ENCODE measurements at places on chromosomes 12 and 14.

- DNase-seq, result no peak
Observed at GRCh38 chr12:103841690-103842584, 903 bp upstream of the NT5DC3 start.

DNA sequence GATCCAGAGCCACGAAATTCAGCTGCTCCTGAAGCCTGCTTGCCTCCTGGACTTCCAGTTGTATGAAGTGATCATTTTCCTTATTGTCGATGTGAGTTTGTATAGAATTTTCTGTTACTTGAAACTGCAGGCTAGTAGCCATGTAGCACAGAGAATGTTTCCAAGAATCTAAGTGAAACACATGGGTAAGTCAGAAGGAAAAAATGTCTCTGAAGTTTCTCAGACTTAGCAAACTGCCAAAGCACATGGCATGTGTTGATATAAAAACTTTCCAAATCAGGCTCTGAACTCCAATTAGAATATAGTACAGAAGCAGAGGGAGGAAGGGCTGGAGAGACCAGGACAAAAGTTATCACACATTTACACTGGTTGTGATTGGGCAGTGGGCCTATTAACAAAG is 9.8 kb upstream of the PCNX1 start:
- DNase-seq, result no peak

- no peak for DNase-seq
Observed at GRCh38 chr14:75418850-75419768, 8.7 kb upstream of the JDP2 start.

DNA sequence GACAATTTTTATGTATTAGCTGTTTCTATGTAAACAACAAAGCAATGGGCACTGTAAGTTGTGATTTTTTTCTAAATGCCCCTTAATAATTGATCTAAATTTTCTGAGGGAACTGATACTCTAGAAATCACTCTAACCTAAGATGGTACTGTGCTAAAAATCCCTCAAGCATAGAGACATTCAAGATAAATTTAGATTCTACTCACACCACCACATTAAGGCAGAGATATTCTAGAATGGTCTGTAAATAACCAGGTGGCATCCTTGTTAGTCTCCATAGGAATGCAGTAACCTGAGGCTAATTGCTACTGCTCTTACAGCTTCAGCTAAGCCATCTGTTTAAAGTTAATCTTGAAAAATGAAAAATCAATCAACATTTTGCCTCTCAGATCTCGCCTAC is 87.3 kb downstream of the SLC41A2 start:
- no peak for DNase-seq

DNA sequence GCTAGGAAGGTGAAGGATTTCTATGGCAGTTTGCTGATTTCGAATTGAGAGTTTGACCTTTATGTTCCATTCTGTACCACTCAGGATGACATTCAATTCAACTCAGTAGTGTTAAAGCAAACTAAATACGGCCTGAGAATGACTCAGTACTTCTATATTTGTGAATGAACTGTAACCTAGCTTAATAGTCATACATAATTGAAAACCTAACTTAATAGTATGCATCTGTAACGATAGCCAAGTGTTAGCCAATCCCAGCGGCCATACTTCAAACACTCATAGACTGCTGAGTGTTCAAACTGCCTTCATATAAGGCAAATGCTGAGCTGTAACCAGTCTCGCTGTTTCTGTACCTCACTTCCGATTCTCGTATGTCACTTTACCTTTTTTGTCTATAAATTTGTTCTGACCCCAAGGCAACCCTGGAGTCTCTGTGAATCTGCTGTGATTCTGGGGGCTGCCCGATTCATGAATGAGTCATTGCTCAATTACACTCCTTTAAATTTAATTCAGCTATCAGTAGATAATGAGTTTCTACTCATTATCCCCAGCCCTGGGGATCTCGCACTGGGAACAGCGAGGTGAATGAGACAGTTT is 98.5 kb upstream of the SLC24A4 start:
- DNase-seq, result no peak

DNA sequence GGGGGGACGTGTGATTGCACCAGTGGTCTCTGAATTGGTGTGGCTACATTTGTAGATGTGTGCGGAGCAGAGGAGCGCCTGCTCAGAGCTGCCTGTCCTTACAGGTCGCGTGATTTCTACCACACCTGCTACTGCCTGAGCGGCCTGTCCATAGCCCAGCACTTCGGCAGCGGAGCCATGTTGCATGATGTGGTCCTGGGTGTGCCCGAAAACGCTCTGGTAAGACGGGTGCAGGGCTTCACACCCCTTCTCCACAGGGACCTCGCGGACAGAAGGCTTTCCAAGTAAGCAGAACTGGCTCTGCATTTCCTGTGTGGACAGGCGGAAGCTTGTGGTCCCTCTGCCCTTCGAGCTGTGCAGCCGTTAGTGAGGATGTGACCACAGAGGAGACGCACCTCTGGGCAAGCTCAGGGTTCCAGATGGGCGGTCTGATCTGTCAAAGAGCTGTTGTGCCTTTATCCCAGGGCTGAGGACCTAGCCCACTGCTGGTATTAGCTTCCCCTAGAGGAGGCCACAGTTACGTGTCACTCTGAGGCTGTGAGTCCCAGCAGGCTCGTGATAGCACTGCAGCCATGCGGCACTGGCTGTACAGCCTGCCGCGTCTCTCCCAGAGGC is 47.7 kb downstream of the MAX start:
- no peak for DNase-seq

- DNase-seq, result no peak
Observed at GRCh38 chr12:124601706-124602105, 34.3 kb upstream of the NCOR2 start.

GRCh38 chr14:23359167-23359626 is 5.8 kb downstream of the EFS start:
- no peak for DNase-seq

All from esophagus squamous epithelium (tissue), 5 donors.